ENCODE measurements at places on chromosomes 13 and 19. TPM values are rescaled to one million over a fixed set of nuclear protein-coding genes. Genes with fewer than 3 reads are reported as not detected.

DNA sequence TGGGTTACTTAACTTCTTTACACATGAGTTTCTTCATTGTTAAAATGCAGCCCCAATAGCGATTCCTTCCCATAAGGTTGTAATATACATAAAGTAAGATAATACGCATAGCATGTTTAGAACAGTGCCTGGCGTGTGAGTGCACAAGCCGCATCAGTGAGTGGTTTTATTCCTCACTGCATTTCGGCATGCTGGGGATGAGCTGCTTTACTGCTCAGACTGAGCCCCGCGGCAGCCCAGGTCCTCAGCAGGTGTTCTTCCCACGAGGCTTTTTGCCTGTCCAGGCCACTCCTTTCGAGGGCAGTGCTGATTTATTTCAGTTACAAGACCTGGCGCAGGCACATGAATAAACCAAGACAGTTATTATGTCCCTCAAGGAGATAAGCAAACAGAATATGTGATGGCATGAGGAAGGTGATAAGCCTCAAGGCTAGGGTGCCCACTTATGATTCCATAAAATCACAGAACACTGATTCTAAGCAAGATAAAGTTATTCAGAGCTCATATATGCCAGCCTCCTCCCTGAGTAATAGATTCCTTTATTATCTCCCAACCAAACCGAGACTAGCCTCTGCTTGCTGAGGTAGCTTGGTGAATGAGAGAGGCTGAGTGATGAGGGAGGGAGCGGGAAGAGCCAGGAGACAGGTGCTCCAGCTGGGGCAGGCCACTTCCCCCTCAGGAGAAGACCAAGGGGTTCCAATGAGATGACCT, 505.5 kb downstream of the DIAPH3 start:
- no peaks in the 10 kb centered on the region for H3K27me3 ChIP-seq
- no peaks in the 10 kb centered on the region for H3K36me3 ChIP-seq
- DNase-seq: no peak

The DOHH gene
- 8.1 TPM for total RNA-seq

GRCh38 chr13:60282186-60282585, 114.8 kb upstream of the TDRD3 start:
- H3K4me1 ChIP-seq: no peaks in the 10 kb centered on the region
- no peak for DNase-seq
- no peak overlapping the region for H3K4me3 ChIP-seq
- H3K36me3 ChIP-seq: no peaks in the 10 kb centered on the region

GRCh38 chr13:51283371-51283770, 56.1 kb upstream of the SERPINE3 start:
- H3K36me3 ChIP-seq: no peaks in the 10 kb centered on the region
- H3K4me3 ChIP-seq: no peak overlapping the region
- DNase-seq: no peak
- H3K4me1 ChIP-seq: peaks cover 6% of the 10 kb centered on the region

The SLC7A10 gene
- not detected for total RNA-seq

DNA sequence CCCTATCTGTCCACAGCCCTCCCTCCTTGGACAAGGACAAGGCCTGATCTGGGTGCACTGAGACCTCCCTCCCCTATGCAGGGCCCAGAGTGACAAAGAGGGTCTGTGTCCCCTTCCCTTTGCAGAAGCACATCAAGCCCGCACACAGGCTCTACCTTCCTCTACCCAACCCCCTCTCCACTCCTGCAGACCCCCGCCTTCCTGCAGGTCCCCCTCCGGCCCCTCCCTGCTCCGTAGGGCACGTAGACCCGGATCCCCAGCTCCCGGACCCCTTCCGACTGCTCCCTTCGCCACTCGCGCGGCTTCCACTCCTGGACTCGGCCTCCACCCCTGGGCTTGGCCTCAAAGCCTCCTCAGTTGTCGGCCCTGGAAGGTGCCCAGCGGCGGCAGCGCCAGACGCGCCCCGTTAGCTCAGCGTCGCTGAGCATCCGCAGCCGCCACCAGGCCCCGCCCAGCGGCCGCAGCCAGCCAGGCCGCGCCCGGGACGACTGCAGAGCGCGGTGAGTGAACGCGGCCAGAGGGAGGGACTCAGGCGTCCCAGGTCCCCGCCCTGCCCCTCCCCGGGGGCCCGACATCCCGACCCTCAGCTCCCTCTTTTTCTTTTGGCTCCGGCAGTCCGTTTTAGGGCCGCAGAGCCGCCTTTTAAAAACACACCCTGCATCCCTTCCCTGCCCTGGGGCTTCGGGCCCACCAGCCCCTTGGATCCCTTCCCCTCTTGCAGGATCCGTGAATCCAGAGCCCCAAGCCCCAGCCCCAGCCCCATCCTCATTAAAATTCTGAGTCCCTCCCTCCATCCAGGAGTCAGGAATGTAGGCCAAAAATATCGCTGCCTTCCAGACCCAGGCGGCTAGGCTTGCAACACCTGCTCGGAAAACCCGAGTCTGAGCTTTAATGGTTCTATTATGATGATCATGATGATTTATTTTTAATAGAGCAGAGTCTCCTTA, 1.5 kb upstream of the MYADM start:
- H3K27ac ChIP-seq: peak overlapping the region; percentile 76
- no peaks in the 10 kb centered on the region for H3K36me3 ChIP-seq
- H3K4me3 ChIP-seq: no peak overlapping the region
- no peak for DNase-seq

DNA sequence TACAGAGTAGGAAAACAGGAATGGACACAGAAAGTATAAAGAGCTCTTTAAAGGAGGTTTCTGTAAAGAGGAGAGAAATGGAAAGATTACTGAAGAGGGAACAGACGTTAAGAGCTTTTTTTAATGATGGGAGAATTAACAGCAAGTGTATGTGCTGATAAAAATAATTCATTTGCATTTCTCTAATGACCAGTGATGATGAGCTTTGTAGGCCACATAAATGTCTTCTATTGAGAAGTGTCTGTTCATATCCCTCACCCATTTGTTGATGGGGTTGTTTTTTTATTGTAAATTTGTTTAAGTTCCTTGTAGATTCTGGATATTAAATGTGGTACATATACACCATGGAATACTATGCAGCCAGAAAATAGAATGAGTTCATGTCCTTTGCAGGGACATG, 40.0 kb downstream of the MYO16 start:
- DNase-seq: no peak
- no peaks in the 10 kb centered on the region for H3K27me3 ChIP-seq
- H3K27ac ChIP-seq: no peak overlapping the region

DNA sequence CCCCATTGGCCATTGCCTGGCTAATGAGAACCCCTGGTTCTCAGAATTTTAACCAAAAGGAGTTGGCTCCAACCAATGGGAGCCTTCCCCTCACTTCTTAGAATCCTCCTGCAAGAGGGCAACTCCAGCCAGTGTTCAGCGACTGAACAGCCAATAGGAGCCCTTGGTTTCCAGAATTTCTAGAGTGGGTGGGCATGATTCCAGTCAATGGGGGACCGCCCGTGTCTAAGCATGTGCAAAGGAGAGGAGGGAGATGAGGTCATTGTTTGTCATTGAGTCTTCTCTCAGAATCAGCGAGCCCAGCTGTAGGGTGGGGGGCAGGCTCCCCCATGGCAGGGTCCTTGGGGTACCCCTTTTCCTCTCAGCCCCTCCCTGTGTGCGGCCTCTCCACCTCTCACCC, 9.5 kb upstream of the SWSAP1 start:
- no peak overlapping the region for H3K4me3 ChIP-seq
- no peak overlapping the region for H3K27ac ChIP-seq
- H3K27me3 ChIP-seq: no peaks in the 10 kb centered on the region
- peaks cover 13% of the 10 kb centered on the region for H3K4me1 ChIP-seq

DNA sequence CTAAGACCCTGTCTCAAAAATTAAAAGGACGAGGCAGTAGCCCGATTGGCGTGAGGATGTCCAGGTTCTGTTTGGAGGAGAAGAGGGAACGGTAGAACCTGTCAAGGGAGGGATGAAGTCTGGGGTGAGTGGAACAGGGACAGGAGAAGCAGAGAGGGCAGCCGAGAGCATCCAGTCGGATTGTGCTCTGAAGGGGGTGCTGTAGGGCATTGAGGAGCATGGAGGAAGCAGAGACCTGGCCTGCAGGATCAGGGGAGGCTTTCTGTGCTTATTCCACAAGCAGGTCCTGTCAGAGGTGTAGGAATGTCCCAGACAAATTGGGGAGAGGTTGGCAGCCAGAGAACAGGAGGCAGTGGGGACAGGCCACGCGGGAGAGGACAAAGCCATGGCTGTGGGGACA, 14.1 kb downstream of the AP2A1 start:
- no peak for DNase-seq
- no peaks in the 10 kb centered on the region for H3K27me3 ChIP-seq
- peaks cover 14% of the 10 kb centered on the region for H3K36me3 ChIP-seq
- H3K4me3 ChIP-seq: no peak overlapping the region

DNA sequence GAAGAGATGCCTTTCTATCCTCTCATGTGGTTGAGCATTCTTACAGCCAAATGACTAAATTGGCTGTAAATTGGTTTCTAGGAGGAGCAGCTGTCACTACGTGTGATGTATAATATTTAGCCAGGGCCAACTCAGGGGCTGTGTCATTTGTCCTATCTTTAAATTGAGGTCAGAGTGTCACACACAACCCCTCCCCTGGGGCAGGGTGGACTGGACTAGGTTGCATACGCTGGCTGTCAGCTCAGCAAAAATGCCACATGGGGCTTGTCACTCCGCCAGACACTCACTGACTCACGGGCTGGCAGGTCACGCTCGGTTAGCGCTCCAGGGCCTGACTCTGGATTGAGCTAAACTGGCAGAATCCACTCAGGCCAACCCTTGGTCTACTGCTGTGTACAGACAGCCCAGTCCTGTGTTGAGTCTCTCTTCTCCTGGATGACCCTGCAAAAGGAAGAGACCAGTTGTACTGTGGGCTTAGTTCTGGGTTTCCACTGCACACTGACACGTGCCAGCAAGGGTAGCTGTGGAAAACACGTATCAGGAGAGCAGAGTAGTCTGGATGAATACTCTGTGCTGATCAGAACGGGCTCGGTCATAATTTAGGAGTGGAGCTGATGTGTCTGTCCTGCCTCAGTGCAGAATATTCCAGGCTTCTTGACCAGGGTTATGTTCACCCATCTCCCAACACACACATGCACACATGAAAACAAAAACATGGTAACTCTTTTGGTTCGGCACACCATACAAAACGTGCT, 29.1 kb downstream of the SHISA2 start:
- no peaks in the 10 kb centered on the region for H3K36me3 ChIP-seq
- H3K4me1 ChIP-seq: no peaks in the 10 kb centered on the region
- peak; percentile 46 for DNase-seq
- no peak overlapping the region for H3K4me3 ChIP-seq
- no peak overlapping the region for H3K27ac ChIP-seq
- H3K27me3 ChIP-seq: no peaks in the 10 kb centered on the region

The RPS19 gene
- 275 TPM for total RNA-seq

DNA sequence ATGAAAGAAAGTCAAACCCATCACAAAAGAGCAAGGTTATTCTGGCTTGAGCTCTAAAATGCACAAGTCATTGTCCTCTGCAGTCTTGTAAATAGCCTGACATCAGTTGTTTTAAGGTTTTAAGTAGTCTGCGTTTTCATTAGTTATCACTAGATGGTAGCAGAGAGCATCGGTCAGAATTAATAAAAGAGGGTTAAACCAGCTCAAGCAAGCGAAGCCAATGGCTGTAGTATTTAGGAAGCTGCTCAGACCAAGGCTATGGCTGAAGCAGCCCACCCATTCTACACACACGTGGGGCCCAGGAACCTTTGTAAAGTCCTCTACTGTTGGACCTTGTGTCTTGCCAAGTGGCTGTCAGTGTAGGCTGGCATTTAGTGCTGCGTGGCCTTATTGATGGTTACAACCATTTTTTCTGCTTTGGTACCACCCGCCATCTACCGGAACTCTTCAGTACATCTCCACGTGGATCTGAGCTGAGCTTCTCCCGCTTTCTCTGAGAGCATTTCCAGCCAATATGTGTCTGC, 13.3 kb upstream of the ZNF57 start:
- H3K27me3 ChIP-seq: no peaks in the 10 kb centered on the region
- H3K27ac ChIP-seq: no peak overlapping the region
- H3K36me3 ChIP-seq: no peaks in the 10 kb centered on the region
- H3K4me1 ChIP-seq: no peaks in the 10 kb centered on the region
- DNase-seq: no peak

- H3K4me3 ChIP-seq: no peak overlapping the region
- DNase-seq: no peak
- no peaks in the 10 kb centered on the region for H3K4me1 ChIP-seq
- H3K27me3 ChIP-seq: no peaks in the 10 kb centered on the region
- H3K36me3 ChIP-seq: no peaks in the 10 kb centered on the region
These were observed 74.0 kb downstream of the CAB39L start for GRCh38 chr13:49369866-49370265.

- H3K4me3 ChIP-seq: peak overlapping the region; percentile 59
- H3K4me1 ChIP-seq: no peaks in the 10 kb centered on the region
- DNase-seq: peak; percentile 58
- no peaks in the 10 kb centered on the region for H3K27me3 ChIP-seq
These were observed 43.2 kb downstream of the ZNF571 start for GRCh38 chr19:37551129-37551993.

The TMEM59L gene
- not detected for total RNA-seq

The EBI3 gene
- 1.8 TPM for total RNA-seq

GRCh38 chr13:22801402-22802003, 379.3 kb upstream of the SGCG start:
- no peaks in the 10 kb centered on the region for H3K36me3 ChIP-seq
- H3K4me3 ChIP-seq: no peak overlapping the region
- no peak overlapping the region for H3K27ac ChIP-seq

DNA sequence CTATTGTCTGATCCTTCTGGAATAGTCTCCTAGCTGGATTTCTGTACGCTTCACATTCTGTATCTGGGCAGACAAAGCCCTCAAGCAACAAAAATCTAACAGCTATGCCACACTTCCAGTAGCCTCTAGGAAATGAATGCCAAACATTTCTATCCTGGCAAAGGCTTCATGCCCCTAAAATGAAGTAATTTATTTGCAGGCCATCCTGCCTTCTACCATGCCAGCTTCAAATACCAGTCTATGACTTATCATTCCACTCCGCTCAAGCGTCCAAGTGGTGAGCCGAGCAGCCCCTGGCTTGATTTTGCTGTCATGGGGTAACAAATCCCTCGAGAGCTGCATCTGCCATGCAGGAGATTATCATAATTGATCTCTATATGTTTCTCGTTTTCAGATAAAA, 86.9 kb downstream of the LHFPL6 start:
- no peaks in the 10 kb centered on the region for H3K4me1 ChIP-seq
- H3K36me3 ChIP-seq: no peaks in the 10 kb centered on the region
- no peak for DNase-seq
- H3K27me3 ChIP-seq: peaks cover 3% of the 10 kb centered on the region

The FGF14 gene
- total RNA-seq: 0.05 TPM
